HCEC 1CT (cell line): ENCODE measurements at places on chromosomes 1 and 21.
A peak's percentile ranks its signal among the peaks of the same experiment; 100 is the strongest.

GRCh38 chr1:39690794-39691382 is 345 bp downstream of the HPCAL4 start:
- DNase-seq, result no peak

GRCh38 chr1:29643281-29643680 is 407.0 kb downstream of the PTPRU start:
- no peak for DNase-seq

DNA sequence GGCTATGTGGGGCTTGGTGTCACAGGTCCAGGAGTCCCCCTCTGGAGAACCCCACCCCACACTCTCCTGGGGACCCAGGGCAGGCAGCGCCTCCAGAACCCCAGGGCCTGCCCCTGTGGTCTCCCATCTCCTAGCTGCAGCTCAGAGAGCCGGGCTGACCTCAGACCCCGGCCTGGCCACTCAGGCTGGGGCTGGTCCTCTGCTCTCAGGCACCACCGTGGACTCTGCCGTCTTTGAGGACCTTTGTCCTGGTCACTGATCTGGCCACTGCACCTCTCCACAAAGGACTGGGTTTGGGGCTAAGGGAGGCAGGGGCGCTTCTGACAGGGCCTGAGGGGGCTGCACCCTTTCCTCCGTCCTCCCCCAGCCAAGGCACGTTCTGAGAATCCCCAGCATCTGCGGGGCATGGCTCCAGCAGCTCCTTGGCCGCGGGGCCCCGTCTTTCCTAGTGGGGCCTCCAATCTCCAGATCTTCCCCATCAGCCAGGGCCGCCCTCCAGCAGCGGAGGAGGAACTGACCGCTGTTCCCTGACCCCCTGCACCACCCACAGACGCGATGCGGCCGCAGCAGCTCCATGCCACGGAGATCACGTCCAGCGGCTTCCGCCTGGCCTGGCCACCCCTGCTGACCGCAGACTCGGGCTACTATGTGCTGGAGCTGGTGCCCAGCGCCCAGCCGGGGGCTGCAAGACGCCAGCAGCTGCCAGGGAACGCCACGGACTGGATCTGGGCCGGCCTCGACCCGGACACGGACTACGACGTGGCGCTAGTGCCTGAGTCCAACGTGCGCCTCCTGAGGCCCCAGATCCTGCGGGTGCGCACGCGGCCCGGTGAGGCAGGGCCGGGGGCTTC is 3.3 kb downstream of the VWA1 start:
- no peak for DNase-seq

DNA sequence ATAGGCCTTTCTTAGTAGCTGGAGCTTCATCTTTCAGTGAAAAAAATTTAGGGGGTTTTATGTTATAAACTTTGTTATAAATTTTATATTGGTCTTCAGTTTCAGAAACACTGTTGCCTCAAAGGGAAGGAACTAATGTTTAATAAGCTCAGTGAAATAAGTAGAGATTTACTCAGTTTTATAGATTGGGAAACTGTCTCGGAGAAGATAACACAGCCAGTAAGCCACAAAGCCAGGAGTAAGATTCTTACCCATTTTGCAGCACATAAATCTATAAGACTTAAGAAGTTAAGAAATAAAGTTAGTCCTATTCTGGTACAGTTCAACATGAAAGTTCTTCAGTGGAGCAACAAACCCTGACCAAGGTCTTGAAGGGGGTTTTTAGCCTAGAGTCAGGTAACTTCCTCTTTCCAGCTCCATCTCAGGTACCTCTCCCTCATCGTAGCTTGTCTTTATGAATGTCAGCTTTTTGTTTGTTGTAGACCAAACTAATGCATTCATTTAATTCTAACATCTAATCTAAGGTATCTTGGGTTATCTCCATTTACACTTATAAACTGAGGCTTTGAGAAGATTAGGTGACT is 3.3 kb downstream of the KPNA6 start:
- no peak for DNase-seq

DNA sequence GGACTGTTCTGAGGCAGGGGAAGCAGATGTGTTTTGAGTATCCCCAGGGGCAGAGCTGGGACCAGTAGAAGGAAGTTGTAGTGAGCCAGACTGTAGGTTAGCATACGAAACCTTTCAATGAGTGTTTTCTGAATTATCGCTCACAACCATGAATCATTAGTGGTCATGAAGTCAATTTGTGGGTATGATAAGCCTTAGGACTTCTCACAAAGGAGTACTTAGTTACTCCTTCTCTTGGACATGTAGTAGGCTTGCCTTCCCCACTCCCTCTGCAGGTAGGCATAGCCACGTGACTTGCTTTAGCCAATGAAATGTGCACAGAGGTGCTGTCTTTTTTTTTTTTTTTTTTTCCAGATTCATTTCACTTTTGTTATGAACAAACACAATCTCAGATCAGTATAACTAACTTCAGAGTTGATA is 23.9 kb upstream of the FAAH start:
- DNase-seq, result no peak

DNA sequence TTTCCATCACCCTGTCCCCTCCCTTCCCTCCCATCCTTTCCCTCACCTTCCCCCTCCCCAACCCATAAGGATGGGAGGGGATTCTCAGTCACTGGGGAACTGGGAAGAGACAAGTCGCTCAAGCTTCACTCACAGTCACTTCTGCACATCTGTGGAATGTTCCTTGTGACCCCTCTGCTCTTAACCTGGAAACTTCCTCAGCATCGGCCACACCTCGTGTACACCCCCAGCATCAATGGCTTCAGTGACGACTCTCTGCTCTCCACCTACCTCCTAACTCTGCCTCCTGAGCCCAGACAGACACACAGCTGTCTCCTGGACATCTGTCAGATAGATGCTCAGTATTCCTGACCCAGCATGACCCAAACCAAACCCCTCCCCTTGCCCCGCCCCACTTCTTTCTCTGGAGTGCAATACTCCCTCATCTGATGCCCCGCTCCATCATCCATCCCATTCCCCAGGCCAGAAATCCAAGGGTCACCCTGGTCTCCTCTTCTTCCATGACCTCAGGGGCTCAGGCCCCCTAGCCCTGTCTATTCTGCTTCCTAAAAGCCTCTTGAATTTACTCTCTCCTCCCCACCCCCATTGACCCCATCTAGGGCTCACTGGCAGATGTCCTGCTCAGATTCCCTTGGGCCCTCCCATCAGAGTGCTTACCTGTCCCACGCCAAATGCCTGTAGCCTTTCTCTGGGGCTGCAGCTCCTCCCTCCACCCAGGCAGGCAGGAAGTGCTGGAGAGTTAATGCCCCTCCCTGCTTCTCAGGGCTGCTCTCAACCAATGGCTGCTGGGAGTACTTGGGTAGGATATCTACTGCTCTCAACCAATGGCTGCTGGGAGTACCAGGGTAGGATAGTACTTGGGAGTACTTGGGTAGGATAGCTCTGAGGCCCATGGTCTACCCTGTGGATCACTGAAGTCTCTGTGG is 83.1 kb upstream of the CSF3R start:
- no peak for DNase-seq

DNA sequence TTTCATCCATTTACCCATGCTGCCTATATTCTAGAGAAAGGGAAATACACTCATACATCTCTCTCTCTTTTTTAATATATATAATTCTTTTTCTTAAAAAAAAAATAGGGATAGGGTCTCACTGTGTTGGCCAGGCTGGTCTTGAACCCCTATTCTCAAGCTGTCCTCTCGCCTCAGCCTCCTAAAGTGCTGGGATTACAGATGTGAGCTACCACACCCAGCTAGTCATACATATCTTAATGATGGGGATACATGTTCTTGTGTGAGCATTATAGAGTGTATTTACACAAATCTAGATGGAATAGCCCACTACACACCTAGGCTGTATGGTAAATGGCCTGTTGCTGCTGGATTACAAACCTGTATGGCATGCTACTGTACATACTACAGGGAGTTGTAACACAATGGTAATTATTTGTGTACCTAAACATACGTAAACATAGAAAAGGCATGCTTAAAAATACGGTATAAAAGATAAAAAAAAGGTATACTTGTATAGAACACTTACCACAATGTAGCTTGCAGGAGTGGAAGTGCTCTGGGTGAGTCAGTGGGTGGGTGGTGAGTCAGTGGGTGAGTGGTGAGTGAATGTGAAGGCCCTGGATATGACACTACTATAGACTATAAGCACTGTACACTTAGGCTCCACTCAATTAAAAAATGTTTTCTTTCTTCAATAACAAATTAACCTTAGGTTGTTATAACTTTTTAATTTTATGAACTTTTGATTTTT is 72.9 kb downstream of the IVNS1ABP start:
- DNase-seq, result peak; percentile 85

DNA sequence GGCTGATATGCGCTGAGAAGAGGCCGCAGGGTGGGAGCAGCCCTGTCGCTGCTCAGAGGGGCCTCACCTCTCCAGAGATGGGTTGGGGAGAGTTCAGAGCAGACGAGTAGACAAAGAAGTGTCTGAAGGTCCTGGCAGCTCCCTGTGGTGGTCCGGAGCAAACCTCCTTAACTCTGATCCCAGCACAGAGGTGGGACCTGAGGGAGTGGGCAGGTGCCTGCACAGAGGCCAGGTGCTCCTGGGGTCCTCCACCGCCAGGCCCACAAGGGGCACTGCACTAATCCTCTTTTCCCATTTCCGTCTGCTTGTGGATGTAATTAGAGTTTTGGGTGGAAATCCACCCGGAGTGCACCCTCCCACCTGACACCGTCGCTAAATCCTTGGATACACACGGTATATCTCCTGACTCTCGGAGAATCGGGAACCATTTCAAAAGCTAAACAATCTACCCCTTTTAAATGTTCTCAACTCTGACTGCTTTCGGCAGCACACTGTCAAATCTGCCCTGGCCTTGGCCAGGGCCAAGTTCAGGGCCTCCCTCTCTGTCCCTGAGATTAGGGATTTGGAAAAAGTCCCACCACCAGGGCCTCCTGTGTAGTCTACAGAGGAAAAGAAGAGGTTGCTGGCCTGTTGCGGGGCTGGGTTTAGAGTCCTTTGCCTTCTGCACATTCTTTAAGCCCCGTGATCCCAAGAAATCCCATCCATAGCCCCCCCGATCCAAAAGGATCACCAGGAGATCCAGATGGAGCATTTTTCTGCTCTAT is 22.4 kb downstream of the CASZ1 start:
- no peak for DNase-seq

GRCh38 chr1:219790834-219791615 is 137.3 kb downstream of the SLC30A10 start:
- no peak for DNase-seq

DNA sequence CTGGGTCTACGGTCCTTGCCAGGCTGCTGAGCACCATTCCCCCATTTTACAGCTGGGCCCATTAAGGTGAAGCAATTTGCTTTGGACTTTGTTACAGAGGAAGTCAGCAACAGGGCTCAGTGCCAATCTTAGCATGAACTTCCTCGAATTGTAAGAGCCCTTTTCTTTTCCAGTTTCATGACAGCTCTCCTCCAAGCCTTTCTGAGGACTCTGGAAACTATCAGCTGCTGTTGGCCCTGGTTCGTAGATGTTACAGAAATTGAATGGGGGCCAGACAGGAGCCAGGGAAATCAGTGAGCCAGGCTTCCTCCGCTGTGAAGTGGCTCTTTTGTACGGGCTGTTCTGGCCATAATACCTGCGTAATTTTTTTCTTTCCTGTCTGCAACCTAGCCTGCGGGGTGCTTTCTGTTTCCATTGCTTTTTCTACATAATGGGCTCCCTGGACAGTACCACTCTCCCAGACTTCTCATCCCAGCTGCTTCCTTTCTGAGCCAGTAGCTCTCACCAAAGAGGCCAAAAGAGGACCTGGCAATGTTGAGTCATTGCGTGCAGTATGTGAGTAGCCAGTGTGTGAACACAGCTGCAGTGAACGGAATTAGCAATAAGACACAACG is 386.3 kb downstream of the DISC1 start:
- peak; percentile 60 for DNase-seq

GRCh38 chr1:46342084-46342656 is 1.6 kb downstream of the NSUN4 start:
- DNase-seq, result peak; percentile 20

DNA sequence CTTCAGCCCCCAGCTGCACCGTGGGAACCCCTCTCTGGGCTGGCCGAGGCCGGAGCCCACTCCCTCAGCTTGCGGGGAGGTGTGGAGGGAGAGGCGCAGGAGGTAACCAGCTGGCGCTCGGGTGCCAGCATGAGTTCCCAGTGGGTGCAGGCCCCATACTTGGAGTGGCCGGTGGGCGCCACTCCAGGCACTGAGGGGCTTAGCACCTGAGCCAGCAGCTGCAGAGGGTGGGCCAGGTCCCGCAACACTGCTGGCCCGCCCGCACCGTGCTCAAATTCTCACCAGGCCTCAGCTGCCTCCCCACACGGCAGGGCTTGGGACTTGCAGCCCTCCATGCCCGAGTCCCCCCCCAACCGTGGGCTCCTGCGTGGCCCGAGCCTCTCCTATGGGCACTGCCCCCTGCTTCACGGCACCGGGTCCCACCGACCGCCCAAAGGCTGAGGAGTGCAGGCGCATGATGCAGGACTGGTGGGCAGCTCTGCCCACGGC is 47.2 kb downstream of the LRRC53 start:
- DNase-seq, result no peak

GRCh38 chr1:54516249-54516920 is 31.6 kb upstream of the ACOT11 start:
- DNase-seq, result no peak

GRCh38 chr1:156591181-156591431 is 470 bp upstream of the NAXE start:
- no peak for DNase-seq

GRCh38 chr1:20070357-20070756 is 363 bp downstream of the PLA2G5 start:
- no peak for DNase-seq

DNA sequence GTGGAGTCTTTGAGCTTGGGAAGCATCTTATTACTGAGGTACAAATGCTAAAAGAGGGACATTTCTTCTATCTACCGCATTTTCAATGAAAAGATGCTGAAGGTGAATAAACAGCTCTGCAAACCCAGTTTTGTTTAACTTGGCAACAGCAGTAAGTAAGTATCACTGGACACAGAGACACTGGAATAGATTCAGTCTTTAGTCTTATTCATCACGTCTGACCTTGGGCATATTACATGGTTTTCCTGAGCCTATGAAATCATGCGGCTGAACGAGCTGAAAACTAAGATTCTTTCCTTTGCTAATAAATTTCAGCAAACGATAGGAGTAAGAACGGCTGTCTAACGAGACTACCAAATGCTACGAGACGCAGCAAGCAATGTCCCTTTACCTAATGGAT is 207.4 kb downstream of the GABPA start:
- no peak for DNase-seq

DNA sequence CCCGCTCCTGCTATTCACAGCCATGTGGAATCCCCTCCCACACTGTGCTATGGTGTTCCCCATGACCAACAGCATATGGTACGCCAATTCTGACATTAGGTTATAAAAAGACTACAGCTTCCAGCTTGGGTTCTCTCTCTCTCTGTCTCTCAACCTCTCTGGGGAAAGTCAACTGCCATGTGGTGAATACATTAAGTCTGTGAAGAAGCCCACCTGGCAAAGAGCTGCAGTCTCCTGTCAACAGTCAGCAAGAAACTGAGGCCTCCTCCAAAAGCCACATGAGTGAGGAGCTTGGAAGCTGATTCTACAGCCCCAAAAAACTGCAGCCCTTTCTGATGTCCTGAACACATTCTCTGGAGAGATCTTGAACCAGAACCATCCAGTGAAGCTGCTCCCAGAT is 25.0 kb upstream of the LRRC38 start:
- no peak for DNase-seq

- DNase-seq, result no peak
Observed at GRCh38 chr1:183922197-183922596, 115.3 kb downstream of the COLGALT2 start.
